ENCODE measurements at places on chromosomes 3 and 15. TPM values are rescaled to one million over a fixed set of nuclear protein-coding genes. Genes with fewer than 3 reads are reported as not detected.

GRCh38 chr15:39468828-39469227, 112.1 kb upstream of the THBS1 start:
- DNase-seq = no peak

FBLN2 gene
- total RNA-seq = 84.3 TPM

VIPR1 gene
- 18.7 TPM for total RNA-seq

TRAIP gene
- total RNA-seq = 1.6 TPM

- no peak for DNase-seq
Observed at GRCh38 chr3:46995901-46996562, 16.6 kb downstream of the NBEAL2 start.

PARP6 gene
- total RNA-seq = 31.4 TPM

GRCh38 chr3:116980099-116980498, 270.5 kb downstream of the TUSC7 start:
- no peak for DNase-seq

GRCh38 chr15:91535856-91536500, 317.5 kb upstream of the SLCO3A1 start:
- DNase-seq = no peak
